ENCODE measurements at places on chromosomes 12 and 14.

DNA sequence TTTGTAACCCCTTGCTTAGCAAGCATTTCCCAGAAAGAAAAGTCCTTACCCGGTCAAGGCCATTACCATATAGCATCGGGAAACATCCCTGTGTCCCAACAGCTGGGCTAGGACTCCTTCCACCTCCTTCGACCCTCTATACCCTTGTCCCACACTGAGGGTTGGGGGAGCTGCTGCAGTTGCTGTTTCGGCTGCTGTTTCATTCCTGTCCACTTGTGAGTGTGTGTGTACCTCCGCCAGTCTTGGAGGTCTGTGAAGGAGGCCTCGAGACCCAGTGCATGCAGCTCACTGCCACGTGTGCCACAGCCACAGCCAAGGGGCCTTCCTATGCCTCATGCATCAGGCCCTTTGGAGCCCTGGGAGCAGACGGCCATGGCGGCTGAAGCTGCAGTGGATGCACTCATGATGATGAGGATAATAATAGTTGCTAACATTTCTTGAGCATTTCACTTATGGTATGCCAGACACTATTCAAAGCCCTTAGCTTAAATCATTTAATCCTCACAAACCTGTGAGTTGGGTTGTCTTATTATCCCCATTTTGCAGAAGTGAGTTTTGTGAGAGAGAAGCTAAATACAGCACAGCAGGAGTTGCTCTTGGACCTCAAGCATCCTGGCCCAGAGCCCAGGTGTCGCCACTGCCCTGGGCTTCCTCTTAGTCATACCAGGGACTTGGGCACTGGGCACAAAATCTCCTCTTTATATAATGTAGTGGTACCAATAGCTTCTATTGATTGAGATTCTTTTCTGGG is 156.5 kb downstream of the PRKCH start:
- DNase-seq, result no peak

- DNase-seq, result no peak
These were observed 2.4 kb downstream of the STAB2 start for GRCh38 chr12:103589517-103589916.

GRCh38 chr14:75204116-75204515 is 27.7 kb upstream of the TMED10 start:
- no peak for DNase-seq

DNA sequence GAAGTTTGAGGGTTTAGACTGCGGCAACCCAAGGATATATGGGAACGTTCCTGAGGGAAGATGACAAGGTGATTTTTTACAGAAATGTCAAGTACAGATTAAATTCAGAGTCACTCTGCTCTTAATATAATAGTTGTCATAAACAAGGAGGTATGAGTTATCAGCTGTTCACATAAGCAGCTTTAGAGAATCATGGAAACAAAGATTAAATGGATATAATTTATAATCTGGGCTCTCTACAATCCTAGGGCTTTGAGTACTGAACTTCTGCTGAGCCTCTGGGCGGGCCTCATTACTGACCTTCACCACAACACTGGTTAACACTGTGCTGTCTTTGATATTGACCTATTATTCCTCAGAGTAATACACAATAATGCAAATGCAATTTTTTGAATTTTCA is 577.8 kb downstream of the RPS29 start:
- no peak for DNase-seq

GRCh38 chr14:96349286-96350075 is 13.7 kb downstream of the ATG2B start:
- no peak for DNase-seq

GRCh38 chr14:58414845-58415244 is 12.5 kb downstream of the TIMM9 start:
- no peak for DNase-seq

DNA sequence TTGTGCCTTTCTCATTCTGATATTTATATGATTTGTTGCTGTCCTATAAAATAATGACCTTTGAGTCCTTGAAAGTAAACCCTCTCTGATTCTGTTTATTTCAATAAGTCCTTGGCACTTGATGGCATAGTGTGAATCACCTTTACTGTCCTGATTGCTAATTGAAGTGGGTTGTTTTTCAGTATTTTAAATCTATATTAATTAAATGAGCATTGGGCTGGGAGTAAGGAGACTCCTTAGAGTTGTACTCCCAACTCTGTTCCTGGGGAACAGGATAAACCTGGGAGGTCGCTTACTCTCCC is 235.7 kb downstream of the EGLN3 start:
- DNase-seq, result no peak

DNA sequence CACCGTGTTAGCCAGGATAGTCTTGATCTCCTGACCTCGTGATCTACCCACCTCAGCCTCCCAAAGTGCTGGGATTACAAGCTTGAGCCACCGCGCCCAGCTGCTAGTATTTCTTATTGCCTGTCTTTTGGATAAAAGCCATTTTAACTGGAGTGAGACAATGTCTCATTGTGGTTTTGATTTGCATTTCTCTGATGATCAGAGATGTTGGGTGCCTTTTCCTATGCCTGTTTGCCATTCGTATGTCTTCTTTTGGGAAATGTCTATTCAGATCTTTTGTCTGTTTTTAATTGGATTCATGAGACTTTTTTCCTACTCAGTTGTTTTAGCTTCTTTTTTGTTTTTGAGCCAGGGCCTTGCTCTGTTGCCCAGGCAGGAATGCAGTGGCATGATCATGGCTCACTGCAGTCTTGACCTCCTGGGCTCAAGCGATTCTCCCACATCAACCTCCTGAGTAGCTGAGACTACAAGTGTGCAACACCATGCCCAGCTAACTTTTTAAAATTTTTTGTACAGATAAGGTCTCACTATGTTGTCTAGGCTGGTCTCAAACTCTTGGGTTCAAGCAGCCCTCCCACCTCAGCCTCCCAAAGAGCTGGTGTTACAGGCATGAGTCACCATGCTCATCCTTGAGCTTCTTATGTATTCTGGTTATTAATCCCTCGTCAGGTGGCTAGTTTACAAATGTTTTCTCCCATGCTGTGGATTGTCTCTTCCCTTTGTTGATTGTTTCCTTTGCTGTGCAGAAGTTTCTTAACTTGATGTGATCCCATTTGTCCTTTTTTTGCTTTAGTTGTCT is 65.9 kb downstream of the ACACB start:
- peak; percentile 21 for DNase-seq

DNA sequence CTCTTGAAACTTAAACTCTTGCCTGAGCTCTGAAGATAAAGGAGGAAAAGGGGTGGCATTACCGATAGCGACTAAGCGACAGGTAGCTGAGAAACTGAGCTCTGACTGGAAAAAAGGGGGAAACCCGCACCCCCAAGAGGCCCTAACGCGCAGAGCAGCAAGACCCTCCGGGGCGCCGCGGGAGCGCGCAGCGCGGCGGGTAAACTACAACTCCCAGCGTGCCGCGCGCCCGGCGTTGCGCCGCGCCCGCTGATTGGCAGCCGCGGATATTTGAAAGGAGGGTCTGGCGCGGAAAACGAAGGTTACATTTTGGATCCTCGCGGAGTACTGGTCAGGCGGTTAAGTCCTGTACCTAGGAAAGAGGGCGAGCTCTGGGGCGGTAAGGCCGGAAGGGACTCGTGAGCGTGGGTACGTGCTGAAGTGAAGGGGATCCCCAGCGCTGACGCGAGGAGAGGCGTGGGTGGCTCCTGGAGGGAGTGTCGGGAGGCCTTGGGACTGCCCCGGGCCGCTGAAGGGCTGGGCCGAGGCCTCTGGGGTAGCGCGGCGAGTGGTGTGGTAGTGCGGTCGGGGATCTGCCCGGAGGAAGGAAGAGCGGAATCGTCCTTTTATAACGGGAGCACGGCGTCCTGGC is at the start of gene ESPL1:
TSS of gene ESPL1 (plus strand) at position 301 of the 631 bp plus-strand sequence. CDS start 468 bp downstream, outside the sequence.
- DNase-seq, result peak; percentile 67

DNA sequence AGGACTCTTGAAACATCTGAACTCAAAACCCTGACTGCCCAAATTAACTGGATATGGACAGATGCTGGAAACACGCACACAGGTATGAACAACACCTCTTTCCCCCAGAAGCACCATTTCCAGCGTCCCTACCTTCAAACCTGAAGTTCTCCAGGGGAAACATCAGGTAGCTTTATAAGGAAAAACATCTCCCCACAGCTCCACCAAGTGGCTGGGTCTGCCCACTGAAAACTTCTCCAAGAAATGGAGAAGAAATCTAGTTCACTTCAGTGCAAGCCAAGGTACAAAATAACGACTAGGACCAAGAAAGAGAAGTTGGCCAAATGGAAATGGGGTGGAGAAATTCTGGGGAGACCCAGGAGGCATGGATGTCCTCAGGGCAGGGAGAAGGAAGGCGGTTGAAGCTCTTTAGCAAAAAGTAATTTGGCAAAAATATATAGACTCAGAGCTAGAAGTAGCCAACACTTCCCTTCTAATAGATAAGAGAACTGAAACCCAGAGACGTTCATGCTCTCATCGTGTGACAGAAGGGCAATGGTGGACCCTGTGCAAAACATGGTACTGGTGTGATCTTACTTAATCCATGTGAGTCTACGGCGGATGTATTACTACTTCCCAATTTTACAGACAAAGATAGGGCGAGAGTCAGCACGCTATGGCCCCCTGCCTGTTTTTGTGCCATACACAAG is 10.5 kb upstream of the NUAK1 start:
- DNase-seq, result no peak

DNA sequence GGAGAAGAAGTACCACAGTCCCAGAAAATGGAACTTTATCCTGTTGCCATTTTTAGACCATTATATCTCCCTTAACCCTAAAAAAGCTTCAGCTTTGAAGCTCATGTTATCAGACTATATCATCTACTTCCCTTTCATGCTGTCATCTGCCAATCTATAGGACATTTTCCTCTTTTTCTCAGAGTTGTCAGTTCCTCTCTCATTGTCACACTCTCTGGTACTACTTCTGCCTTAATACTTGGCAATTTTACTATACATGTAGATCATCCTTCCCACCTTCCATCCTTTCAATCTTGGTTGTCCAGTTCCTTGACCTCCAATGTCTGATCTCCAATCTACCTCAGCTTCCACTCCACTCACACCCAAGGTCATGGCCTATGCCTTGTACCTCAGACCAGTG is 57.4 kb downstream of the SLC15A5 start:
- DNase-seq, result no peak

DNA sequence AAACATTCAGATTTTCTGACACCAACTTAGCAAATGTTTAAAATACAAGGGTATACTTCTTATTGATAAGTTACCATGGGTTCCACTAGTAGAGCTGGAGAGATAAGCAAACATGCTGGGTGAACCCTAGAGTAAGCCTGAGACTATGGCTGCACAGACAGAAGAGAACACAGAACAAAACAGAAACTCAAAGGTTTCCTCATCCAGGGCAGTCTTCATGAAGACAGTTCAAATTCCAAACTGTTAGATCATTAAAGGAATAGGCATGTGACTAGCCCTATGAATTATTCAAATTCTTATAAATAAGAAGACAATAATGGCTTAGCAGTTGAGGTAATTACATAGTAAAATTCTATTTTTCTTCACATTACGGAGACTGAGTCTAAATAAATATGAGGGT is 28.1 kb downstream of the BTBD7 start:
- peak; percentile 33 for DNase-seq

- no peak for DNase-seq
These were observed 110.8 kb downstream of the SLC35F4 start for GRCh38 chr14:57755018-57755521.

GRCh38 chr14:57831981-57832380 is 33.9 kb downstream of the SLC35F4 start:
- DNase-seq, result peak; percentile 52

DNA sequence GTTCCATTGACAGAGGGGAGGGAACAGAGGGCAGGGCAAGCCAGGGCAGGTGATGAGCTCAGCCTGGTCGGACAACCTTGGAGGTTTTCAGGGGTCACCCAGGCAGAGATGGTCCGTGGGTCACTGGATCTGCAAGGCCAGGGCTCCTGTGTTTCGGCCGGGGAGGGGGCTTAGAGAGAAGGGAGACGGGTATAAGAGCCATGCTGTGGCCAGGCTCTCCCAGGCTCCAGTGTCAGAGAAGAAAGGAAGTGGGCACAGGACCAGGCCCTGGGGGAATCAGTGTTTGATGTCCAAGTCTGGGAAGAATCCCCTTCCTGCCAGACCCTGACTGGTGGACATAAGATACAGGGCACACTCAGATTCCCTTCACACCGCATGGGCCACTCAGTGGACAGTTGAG is 36.9 kb downstream of the DIO3 start:
- no peak for DNase-seq
